Smooth muscle cell of the coronary artery (primary cell): ENCODE measurements at places on chromosomes 16 and 17. TPM values are rescaled to one million over a fixed set of nuclear protein-coding genes. Genes with fewer than 3 reads are reported as not detected.

Gene KIF2B
- total RNA-seq = not detected in 2 replicates

Gene CLEC19A
- total RNA-seq = not detected in 2 replicates

Gene GPRC5C
- 9.4 and 9.7 TPM in 2 replicates for total RNA-seq

Gene KRT31
- total RNA-seq = not detected in 2 replicates

Gene INCA1
- total RNA-seq = 0.30 and 1.1 TPM in 2 replicates

Gene MYH3
- total RNA-seq = 0.30 and 0.59 TPM in 2 replicates

Gene CYB5B
- 46.0 and 84.9 TPM in 2 replicates for total RNA-seq

Gene SLC16A6
- 0.15 and 2.2 TPM in 2 replicates for total RNA-seq

Gene ATF7IP2
- 1.5 and 2.6 TPM in 2 replicates for total RNA-seq

Gene CDC42EP4
- 26.0 and 36.4 TPM in 2 replicates for total RNA-seq

Gene MPV17L
- 0.15 and 0.35 TPM in 2 replicates for total RNA-seq

Gene TEX19
- total RNA-seq = 0.08 TPM in 1 of 2 replicates, not detected in the other

Gene PTX4
- total RNA-seq = not detected in 2 replicates

Gene GNAO1
- total RNA-seq = 0.12 TPM in 1 of 2 replicates, not detected in the other

Gene CACNB1
- 3.7 and 6.9 TPM in 2 replicates for total RNA-seq

Gene HAS3
- 0.35 and 1.3 TPM in 2 replicates for total RNA-seq

Gene VPS35
- total RNA-seq = 53.9 and 59.2 TPM in 2 replicates

Gene BAIAP3
- 0.60 TPM in 1 of 2 replicates, not detected in the other for total RNA-seq

Gene COL1A1
- 1,618 and 2,280 TPM in 2 replicates for total RNA-seq

Gene HES7
- not detected in 2 replicates for total RNA-seq

Gene CCL2
- total RNA-seq = 17.9 and 393 TPM in 2 replicates

Gene ABHD15
- total RNA-seq = 5.0 and 6.0 TPM in 2 replicates

Gene HOXB7
- 0.30 TPM in 1 of 2 replicates, not detected in the other for total RNA-seq

Gene TMEM107
- 19.0 and 38.0 TPM in 2 replicates for total RNA-seq

Gene EPN3
- under 0.01 TPM in 2 replicates for total RNA-seq

Gene FOXC2
- total RNA-seq = 4.1 TPM in 1 of 2 replicates, not detected in the other

Gene TPSAB1
- not detected in 2 replicates for total RNA-seq

Gene ABCC12
- total RNA-seq = not detected in 2 replicates

Gene CES3
- under 0.01 and 0.38 TPM in 2 replicates for total RNA-seq

Gene GPR139
- total RNA-seq = not detected in 2 replicates

Gene WNK4
- total RNA-seq = 0.12 and 1.6 TPM in 2 replicates

Gene CYTH1
- total RNA-seq = 8.1 and 10.7 TPM in 2 replicates

Gene PMFBP1
- total RNA-seq = 0.15 TPM in 1 of 2 replicates, not detected in the other

Gene KRTAP16-1
- total RNA-seq = not detected in 2 replicates

Gene KRTAP3-2
- total RNA-seq = not detected in 2 replicates

Gene ZG16
- total RNA-seq = not detected in 2 replicates

Gene ANKRD40CL
- not detected in 2 replicates for total RNA-seq

Gene SLC46A1
- 4.3 and 6.8 TPM in 2 replicates for total RNA-seq

Gene RNF135
- 5.4 and 6.3 TPM in 2 replicates for total RNA-seq

Gene LDAF1
- 36.7 and 91.3 TPM in 2 replicates for total RNA-seq

Gene TLCD3A
- total RNA-seq = 18.9 and 21.1 TPM in 2 replicates

Gene SLFN14
- total RNA-seq = not detected in 2 replicates

Gene HOXB3
- 0.59 and 2.6 TPM in 2 replicates for total RNA-seq

Gene TMC5
- not detected in 2 replicates for total RNA-seq

Gene GPR179
- not detected in 2 replicates for total RNA-seq

Gene SPN
- under 0.01 TPM in 1 of 2 replicates, not detected in the other for total RNA-seq

Gene MINK1
- total RNA-seq = 20.7 and 36.0 TPM in 2 replicates

Gene NOG
- 0.23 TPM in 1 of 2 replicates, not detected in the other for total RNA-seq

Gene SMARCE1
- total RNA-seq = 68.1 and 78.9 TPM in 2 replicates

Gene USP43
- total RNA-seq = under 0.01 TPM in 1 of 2 replicates, not detected in the other

Gene CDRT4
- 0.59 and 1.5 TPM in 2 replicates for total RNA-seq
